Midbrain (tissue), 1 donor: ENCODE measurements at places on chromosomes 13 and 19.

- DNase-seq, result no peak
These were observed at the start of gene DLL3 for GRCh38 chr19:39498798-39499642. Gene DLL3 (plus strand): TSS chr19:39498947. CDS start chr19:39498975, 28 bp downstream.

GRCh38 chr19:16957151-16957701 lies 68.4 kb downstream of the F2RL3 start:
- DNase-seq, result no peak

DNA sequence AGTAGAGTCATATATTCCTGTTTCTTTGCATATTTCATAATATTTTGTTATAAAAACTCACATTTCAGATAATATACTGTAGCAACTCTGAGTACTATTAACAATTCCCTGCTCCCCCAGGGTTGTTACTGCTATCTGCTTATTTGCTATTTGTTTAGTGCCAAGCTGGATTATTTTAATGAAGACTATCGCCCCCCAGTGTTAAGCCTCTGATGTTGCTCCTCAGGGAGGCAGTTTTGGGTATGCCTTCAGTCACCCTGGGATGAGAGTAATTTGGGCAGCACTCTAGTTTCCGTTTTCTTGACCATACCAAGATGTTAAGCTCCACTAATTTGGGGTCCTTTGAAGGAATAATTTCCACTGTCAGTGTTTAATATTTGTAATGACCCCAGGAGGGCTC lies 46.0 kb downstream of the MICU2 start:
- no peak for DNase-seq

- no peak for DNase-seq
These were observed 752 bp upstream of the HAS1 start for GRCh38 chr19:51724543-51724942.

- no peak for DNase-seq
These were observed 33.9 kb upstream of the MBNL2 start for GRCh38 chr13:97188207-97188606.

GRCh38 chr13:68509734-68510621 lies 1279.8 kb upstream of the PCDH9 start:
- no peak for DNase-seq

DNA sequence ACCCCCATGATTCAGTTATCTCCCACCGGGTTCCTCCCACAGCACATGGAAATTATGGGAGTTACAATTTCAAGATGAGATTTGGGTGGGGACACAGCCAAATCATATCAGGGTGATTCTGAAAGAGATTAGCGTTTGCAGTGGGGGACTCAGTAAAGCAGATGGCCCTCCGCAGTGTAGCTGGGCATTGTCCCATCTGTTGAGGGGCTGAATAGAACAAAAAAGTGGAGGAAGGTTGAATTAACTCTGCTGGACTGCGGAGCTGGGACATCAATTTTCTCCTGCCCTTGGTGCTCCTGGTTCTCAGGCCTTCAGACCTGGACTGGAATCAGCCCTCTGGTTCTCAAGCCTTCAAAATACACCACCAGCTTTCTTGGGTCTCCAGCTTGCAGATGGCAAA lies 55.2 kb upstream of the CACNA1A start:
- DNase-seq, result no peak

DNA sequence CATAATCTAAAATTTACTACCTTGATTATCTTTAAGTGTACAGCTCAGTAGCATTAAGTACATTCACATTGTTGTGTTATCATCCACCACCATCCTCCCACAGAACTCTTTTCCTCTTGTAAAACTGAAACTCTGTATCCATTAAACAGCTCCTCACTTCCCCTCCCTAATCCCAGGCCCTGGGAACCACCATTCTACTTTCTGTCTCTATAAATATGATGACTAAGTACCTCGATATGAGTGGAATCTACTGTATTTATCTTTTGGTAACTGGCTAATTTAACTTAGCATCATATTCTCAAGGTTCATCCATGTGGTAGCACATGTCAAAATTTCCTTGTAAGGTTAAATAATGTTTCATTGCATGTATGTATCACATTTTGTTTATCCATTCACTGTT lies 49.0 kb upstream of the POMP start:
- DNase-seq, result no peak

DNA sequence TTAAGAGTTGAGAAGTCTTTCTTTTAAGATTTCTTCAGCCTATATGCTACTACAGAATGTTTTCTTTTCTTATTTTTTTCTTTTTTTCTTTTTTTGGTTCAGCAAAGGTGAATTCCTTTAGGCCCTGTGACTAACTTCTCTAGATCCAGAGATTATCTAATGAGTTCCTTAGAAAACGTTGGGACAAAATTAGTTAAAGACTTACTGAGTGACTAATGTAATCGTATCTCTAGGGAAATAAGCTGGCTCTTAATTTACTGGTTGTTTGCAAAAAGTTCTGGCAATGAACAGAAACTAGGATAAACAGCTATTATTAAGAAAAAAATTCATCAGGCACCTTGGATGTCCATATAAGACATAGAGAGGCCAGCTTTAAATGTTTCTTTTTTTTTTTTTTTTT lies 30.7 kb upstream of the CSNK1A1L start:
- no peak for DNase-seq

DNA sequence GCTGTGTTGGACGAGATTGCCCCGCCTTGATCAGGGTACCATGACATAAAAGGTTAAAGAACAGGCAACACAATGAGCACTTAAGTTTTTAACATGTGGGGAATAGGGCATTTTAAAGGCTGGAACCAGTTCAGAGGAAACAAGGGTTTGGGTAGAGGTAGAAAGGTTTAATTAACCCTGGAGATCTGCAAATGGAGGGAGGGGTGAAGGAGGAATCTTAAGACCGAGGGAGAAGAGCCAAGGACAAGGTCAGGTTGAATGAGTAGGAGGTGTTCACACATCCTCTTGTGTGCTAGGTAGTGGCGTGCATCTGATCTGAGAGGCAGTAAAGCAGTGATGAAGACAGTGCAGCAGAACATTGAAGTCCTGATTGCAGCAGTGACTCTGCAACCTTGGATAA lies 28.5 kb downstream of the SKA3 start:
- DNase-seq, result no peak

DNA sequence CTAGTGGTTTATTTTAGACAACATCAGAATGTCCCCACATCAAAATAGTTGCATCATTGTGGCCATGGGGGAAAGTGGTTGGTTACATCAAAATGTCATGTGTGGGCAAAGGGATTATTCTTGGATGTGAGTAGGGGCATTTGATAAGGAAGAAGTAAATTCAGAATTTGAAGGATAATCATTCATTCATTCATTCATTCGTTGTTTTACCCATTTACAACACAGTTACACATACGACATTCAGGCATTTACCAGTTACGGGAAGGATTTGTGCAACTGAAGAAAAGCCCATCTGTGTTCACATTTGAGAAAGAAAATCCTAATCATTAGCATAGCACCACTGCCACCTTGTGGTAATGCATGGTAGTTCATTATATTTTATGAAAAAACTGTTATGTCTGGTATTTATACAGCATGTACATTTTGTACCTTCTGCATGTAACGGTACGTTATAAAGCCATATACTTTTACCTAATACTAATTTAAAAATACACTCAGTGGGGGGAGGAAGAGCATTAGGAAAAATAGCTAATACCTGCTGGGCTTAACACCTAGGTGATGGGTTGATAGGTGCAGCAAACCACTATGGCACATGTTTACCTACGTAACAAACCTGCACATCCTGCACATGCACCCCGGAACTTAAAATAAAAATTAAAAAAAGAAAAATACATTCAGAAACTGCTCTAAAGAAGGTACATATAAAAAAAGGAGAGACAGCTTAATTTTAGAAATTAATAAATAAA lies 62.1 kb downstream of the DGKH start:
- DNase-seq, result peak; percentile 73

GRCh38 chr13:109374609-109375200 lies 411.7 kb downstream of the IRS2 start:
- no peak for DNase-seq

DNA sequence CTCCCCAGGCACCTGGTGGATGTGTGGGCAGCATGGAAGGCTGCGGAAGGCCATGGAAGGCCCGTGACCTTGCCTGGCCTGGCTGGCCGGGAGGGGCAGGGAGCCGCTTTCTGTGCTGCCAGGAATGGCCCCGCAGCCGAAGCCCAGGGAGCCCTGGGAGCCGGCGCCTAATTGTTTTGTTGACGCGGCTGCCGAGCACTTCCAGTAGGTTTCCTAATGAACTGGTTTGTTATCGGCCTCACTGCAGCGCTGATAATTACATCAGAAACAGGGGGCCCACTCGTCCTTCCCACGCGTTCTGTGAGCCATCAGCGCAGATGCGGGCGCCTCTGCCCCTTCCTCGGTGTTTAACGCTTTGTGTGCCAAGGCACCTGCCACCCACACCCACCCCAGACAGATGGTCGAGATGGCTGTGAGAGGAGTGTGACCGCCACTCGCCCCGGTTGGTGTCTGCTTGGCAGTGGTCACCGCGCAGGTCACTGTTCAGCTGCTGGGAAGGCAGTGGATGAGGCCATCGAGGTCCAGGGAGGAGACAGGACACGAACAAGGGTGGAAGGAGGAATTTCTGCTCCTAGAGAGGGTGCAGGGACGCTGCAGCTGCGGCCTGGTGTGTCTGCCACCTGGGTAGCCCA lies 124.5 kb downstream of the KDM4B start:
- peak; percentile 15 for DNase-seq

DNA sequence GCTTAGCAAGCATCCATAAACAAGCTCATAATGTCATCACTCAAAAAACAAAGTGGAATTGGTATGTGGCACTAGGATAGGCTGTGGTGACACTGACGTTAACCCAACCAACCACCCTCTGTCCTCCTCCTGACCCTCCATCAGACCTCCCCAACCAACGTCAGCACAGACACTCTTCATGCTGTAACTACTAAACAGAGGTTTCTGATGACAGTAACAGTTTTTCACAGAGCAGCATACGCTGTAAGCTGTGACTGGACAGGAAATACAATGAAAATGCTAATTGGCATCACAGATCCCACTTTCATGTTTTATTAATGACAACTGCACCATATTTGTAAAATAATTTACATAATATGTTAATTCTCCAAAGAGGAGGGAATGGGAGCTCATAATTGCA lies 238.0 kb downstream of the IRS2 start:
- DNase-seq, result no peak

GRCh38 chr19:45179072-45179891 lies 698 bp downstream of the BLOC1S3 start:
- no peak for DNase-seq

GRCh38 chr19:38264486-38265212 lies at the start of gene SPINT2:
Gene SPINT2 (plus strand): TSS chr19:38264573. CDS start chr19:38264893, 320 bp downstream.
- no peak for DNase-seq

GRCh38 chr19:48573163-48573505 lies 21.2 kb downstream of the SULT2B1 start:
- no peak for DNase-seq

DNA sequence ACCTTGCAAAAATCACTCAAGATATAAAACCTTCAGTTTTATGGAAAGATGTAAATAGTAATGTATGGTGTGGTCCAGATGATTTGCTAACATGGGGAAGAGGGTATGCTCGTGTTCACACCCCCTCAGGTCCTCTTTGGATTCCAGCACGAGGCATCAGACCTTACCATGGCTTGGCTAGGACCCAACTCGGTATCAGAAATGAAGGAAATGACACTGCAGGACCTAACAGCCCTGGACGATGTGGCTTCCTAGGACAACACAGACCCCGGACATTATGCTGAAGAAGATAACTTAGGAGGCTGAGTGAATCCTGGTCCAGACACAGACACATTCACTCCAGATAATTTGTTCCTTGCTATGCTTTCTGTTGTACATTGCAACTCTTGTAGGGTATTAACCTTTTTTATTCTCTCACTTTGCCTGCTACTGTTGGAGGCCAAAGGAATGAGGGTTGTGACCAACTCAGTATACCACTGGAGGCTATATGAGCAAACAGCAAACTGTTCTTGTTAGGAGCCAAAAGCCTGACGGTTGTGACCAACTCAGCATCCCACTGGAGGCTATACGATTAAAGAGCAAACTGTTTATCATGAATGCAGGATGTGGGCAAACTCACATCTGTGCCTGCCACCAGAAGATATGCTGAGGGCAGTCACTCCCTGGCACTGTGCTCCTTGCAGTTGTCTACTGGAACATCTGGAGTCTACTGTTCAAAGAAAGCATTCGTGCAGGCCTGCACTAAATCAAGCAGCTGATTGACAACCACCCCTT lies 121.7 kb downstream of the ZNF429 start:
- no peak for DNase-seq

GRCh38 chr13:68056816-68057710 lies 826.9 kb upstream of the PCDH9 start:
- DNase-seq, result no peak

- no peak for DNase-seq
These were observed 9.8 kb upstream of the ZNF177 start for GRCh38 chr19:9353011-9353410.

- no peak for DNase-seq
These were observed 66.6 kb downstream of the COL4A1 start for GRCh38 chr13:110240352-110240751.
